ENCODE measurements at places on chromosomes 1 and 21.

DNA sequence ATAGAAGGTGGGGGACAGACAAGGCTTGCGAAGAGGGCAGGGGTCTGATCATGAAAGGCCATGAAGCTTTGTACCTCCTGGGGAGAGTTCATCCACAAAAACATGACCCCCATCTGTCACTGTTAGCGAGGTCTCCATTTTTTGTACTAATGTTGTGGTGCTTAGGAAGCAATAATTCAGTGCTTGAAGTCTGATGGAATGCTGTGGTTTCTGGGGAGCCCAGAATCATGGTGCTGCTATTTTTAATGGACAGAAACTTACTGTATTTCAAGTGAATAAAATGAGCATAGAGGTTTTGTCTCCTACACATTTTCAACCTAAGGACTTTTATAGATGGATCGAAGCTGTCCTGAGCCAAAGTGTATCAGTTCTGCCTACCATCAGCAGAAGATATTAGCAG, 28.2 kb upstream of the RGL1 start:
- DNase-seq = no peak

DNA sequence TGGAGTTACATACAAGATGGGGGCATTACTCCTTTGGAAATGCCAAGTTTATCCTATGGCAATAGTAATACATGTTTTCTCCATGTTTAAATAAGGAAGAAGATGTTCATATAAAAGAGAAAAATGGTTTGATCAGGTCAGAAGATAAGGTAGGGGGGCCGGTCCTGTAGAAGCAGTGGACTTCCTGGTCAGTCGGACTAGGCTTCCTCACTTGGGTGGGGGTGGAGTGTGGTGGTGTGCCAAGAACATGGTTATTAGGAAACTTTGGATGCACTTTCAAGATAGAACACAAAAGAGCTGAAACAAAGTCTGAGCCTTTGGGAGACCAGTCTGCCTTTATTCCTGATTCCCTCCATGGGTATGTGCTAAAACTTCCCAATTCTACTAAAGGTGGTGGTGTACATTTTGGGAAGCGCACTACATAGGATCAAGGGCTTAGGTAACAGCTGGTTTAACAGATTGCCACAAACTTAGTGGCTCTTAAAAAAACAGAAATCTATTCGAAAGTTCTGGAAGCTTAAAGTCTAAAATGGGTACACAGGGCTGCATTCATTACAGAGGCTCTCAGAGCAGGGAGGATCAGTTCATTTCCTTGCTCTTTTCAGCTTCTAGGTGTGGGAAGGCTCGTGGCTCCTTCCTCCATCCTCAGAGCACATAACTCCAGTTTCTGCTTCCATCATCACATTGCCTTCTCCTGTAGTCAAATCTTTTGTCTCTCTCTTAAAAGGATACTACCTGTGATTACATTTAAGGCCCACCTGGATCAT, 64.6 kb downstream of the KDM1A start:
- DNase-seq = no peak

GRCh38 chr1:100719490-100719889, at the start of gene VCAM1:
VCAM1 (plus strand) TSS chr1:100719742; CDS start chr1:100719861, 119 bp downstream.
- no peak for DNase-seq

DNA sequence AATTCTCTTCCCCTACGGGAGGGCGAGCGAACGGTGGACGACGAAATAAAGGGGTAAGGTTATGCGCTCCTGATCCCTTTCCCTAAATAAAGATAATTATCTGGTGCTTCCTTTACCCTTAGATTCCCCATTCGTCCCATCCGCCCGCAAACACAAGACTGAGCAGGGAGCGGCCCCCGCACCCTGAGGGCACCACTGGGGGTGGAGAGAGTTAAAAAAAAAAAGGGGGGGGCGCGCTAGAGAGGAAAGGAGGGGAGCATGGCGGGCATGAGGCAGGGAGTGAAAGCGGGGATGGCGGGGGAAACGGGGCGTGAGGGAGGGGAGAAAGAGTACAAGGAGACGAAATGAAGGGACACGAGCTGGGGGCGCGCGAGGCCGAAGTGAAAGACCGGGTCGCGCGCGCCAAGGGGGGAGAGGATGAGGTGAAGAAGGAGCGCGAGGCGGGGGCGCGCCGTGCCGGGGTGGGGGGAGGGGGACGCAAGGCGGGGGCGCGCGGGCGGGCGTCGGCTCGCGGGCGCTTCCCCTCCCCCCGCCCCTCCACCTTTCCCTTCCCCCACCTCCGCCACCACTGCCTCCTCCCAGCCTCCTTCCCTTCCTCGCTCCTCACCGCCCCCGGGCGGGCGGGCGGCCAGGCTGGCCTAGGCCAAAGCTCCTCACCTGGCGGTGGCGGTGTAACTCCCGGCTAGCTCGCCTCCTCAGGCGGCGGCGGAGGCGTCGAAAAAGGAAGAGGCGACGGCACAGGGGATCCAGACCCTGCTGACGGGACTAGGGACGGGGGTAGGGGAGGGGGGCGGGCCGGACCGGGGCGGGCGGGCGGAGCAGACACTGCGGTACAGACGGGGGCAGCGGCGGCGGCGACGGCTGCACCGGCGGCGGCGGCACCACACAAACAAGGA, 448 bp downstream of the GATAD2B start:
- DNase-seq = no peak

DNA sequence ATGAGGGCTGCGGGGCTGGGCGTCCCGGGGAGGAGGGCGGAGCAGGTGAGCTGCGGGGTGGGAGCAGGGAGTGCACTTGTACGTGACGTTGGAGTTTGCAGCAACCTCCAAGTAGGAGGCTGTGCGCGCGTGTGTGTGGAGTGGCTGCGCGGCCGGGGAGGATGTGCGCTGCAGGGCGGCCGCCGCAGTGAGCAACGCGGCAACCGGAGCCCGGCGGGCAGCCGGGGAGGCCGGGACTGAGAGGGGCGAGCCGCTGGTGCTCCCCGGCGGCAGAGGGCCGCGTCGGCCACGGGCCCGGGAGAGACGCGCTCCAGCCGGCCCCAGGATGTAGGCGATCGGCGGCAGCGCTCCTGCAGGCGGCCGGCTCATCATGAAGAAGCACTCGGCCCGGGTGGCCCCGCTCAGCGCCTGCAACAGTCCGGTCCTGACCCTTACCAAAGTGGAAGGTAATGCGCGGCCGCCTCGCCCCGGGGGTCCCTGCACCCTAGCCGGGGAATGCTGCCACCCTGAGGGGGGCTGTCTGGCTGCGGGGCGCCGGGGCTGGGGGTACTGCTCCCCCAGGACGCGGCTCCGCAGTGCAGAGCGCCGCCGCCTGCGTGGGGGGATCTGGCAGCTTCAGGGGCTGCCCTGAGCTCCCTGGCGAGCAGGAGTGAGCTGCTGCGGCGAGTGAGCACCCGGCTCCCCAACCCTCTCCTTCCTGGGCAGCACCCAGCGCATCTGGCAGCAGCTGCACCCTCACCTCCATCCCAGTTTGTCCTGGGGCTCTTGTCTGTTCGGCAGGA, 158.9 kb upstream of the COA6 start:
- DNase-seq = no peak

GRCh38 chr1:110286564-110286963, 52.6 kb upstream of the RBM15 start:
- DNase-seq = no peak

DNA sequence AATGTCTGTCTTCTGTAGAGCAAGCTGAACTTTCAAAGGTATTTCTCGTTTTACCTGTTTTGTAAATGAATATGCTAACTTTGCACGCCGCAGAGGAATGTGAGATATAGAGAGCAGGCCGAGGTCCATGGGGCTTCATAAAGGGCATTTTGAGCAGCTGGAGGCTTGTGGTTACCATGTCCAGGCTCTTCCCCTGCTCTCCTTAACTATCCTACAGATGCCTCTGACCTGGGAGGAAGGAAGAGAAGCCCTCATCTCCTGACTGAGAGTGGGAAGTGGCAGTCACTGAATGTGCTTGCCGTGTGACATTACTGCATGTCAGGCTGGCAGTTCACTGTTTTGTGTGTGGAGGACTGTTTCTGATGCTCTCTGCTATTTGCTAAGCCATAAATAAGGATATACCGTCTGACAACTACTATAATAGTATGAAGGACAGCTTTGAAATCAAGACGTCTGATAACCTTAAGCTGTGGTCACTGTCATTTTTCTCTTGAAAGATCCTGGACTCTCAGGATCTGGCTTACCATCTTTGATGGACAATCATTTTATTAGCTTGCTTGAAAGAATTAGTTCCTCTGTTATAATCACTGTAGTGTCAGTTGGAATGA, 92.2 kb downstream of the DYRK1A start:
- no peak for DNase-seq

DNA sequence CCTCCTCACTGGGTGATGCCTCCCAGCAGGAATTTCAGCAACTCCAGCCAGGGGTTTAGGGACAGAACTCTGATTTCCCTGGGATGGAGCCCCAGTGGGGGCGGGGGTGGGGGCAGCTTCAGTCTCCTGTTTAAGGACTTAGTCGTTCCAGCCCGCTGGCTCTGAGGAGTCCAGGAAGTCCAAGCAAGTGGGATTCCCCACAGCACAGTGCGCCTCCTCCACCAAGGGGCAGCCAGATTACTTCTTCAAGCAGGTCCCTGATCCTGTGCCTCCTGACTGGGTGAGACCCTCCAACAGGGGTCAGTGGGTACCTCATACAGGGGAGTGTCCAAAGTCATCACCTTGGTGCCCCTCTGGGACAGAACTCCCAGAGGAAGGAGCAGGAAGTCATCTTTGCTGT, 1438.4 kb upstream of the B3GALT2 start:
- DNase-seq = no peak

DNA sequence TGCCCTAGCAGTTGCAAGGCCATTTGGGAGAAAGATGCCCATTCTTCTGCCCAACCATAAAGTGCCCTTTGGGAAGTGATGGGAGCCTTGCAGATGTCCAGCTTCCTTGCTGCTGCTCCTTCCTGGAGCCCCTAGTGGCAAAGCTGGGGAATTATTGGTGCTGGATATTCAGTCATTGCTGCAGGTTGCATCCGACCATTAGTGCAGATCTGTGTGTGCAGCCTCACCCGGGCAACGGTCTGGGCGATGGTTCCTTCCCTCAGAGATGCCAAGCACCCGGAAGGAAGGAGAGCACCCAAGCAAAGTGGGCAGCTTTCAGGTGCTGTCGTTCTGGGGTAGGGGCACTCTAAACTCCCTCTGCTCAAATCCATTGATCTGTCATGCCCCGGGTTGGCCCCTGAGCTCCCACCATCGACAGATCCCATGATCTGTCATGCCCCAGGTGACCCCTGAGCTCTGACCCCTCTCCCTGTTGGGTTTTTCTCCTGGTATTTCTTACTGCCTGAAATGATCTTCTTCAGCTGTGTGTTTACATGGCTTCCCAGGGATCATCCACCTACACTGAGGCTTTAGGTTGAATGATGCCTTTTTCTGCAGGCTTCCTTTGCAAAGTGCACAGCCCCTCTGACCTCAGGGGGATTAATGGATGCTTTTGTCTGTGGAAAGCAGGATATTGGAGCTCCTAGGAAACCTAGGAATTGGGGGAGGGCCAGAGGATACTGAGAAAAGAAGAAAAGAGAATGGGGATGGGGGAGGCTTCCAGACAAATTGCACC, 467.5 kb downstream of the PTPRU start:
- peak; percentile 72 for DNase-seq

DNA sequence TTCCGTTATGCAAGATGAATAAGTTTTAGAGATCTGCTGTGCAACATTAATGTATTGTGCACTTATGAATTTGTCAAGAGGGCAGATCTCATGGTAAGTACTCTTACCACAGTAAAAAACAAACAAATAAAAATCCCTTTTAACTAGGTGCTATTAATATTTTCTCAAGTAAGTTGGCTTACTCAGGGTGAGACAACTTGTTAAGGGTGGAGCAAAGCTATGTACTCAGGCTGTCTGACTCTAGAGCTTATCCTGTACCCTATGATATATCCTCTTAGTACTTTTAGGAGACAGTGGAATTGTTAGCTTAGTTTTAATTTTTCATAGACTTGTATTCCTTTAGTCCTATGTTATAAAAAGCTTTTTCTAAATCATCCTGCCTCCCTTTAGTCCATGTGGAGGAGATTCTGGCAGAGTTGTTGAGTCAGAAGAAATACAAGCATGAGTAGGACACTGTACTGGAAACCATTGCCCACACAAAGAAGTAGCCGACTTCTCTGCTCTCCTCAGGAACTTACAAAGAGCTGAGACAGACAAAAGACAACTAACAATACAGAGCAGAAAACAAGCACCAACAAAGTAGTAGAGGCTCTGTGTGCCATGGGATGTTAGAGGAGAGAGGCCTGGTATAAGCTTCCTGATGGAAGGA, 49.2 kb downstream of the S1PR1 start:
- no peak for DNase-seq

DNA sequence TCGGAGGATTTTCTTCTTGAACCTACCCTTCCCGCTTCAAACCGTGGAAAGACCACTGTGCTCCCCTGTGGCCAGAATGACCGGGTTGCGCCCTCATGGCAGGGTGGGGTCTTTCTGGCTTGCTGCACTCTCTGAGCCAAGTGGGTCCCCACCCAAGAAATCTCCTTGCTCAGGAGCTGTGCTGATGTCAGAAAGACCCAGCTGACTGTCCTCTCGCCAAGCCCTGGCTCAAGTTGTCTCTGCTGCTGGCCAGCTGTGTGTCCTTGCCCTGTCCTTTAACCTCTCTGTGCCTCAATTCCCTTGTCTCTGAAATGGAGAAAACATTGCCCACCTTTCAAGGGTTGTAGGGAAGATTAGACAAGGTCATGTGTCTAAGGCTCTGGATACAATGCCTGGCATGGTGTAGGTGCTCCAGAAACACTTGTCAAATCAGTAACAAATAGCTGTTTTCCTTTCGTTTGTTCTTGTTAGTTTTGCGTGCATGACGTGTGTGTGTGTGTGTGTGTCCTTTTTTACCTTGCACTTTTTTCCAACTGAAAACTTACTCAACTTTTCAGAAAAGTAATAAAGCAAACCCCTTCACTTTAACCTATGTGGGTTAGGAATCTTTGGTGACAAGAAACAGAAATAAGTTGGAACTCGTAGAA, 41.1 kb upstream of the RPL11 start:
- no peak for DNase-seq

GRCh38 chr1:9626201-9626608, 25.3 kb upstream of the PIK3CD start:
- no peak for DNase-seq

- DNase-seq = no peak
Observed at GRCh38 chr1:178232949-178233348, 139.0 kb downstream of the RASAL2 start.

DNA sequence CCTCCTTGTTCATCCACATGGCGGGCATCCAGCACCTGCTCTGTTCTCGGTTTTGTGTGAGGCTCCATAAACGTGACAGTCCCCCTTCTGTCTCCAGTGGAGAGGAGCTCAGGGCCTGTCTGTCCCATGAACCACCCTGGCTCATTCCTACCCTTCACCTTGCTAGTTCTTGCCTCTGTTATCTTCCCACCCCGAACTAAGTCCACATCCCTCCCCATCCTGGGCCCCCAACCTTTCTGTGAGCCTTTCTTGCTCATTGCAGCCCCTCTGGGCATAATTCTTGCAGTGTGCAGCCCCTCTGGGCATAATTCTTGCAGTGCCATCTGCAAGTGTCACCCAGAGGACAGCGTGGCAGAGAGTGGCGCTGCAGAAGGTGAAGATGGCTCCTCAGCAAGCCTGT, 216.7 kb upstream of the TMEM51 start:
- no peak for DNase-seq

DNA sequence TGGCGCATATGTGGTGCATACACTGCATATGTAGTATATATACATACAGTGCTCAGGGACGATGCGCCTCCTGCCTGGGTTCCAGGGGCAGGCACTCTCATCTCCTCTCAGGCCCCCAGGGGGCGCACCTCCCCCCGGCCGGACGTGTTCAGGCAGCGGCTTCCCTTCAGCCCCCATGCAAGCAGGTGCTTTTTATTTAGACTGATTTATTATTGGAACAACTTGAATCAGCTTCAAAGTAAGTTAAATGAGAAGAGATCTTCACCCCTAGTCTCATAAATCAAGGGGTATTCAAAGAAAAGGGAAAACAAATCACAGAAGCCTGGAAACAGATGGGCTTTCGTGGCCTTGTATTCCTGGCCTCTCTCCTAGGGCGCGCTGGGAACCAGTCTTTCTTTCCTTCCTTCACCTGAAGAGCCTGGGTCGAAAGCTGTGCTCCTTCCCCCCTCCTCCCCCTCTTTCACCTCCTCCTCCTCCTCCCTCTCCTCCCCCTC, 64.6 kb downstream of the UBIAD1 start:
- DNase-seq = peak; percentile 78
